ENCODE measurements at places on chromosomes 1 and 21.

- no peak for DNase-seq
Measured at GRCh38 chr1:50371749-50372148, 51.5 kb downstream of the DMRTA2 start.

- DNase-seq = peak; percentile 42
Measured at GRCh38 chr1:158998781-158999161, 10.9 kb upstream of the IFI16 start.

DNA sequence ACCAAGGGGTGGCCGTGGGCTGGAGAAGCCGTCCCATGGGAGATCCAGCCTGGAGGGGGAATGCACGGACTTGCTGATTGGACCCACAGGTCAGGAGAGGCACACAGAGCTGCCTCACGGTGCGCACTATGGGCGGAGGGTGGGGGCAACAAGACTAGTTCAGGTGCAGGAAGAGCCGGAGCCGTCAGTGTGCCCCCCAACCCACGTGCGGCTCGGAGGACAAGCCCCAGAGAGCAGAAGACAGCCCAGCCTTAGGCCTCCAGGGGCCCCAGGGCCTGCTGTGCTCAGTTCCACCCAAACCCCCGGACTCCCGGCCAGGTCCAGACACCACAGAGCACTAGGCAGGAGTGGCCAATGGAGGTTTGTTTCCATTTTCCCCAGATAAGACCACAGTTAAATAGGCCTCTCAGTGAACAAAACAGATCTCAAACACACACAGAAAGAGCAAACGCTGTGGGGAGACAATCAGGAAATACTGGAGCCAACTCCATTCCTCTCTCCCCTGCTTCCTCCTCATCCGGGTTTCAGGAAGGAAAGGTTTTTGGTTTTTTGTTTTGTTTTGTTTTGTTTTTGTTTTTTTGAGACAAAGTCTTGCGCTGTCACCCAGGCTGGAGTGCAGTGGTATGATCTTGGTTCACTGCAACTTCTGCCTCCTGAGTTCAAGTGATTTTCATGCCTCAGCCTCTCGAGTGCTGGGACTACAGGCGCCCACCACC, 84.2 kb downstream of the ADSS2 start:
- no peak for DNase-seq

DNA sequence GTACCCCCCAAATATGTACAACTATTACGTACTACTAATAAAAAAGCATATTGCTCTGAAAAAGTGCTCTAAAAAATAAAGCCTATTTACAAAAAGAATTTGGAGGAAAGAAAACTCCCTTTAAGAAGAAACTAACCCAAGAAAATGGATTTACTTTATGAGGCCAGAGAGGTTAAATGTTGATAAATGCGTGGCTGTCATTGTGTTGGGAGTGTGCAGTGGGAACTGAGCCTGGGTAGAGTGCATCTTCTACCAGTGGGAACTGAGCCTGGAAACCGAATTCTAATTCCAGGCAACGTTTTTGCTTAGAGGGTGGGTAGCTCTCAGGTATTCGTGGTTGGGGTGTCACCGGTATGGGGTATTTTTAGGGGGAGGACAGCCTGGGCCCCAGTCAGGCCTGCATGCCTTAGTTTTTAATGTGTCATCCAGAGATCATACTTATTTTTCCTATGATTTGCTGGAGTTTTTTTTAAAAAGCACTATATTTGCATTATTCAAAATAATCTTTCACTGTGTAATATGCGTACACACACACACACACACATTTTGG, 24.1 kb upstream of the RNF187 start:
- DNase-seq = no peak

DNA sequence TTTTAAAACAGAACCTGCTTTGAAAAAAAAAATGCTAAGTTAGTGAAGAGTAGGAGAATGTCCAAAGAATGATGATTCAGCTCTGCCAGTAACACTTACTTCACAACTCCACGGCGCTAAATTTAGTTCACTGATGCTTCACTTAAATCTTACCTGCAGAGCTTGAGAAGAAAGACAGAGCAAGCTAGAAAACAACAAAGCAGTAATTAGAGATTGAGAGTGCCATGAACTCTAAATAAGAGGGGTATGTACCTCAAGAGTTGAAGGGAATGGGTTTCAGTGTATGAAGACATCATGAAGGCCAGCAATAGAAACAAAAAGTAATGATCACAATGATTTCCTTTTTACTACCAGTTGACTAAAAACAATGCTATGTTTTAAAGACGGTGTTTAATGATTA, 32.8 kb downstream of the EPRS1 start:
- DNase-seq = peak; percentile 28

GRCh38 chr21:45407629-45408247, 2.8 kb downstream of the COL18A1 start:
- no peak for DNase-seq

GRCh38 chr1:41914516-41914915, 4.2 kb downstream of the HIVEP3 start:
- DNase-seq = no peak

GRCh38 chr1:200861937-200862647, 10.7 kb upstream of the GPR25 start:
- no peak for DNase-seq

- no peak for DNase-seq
Measured at GRCh38 chr1:12186679-12186985, 19.8 kb downstream of the TNFRSF1B start.

DNA sequence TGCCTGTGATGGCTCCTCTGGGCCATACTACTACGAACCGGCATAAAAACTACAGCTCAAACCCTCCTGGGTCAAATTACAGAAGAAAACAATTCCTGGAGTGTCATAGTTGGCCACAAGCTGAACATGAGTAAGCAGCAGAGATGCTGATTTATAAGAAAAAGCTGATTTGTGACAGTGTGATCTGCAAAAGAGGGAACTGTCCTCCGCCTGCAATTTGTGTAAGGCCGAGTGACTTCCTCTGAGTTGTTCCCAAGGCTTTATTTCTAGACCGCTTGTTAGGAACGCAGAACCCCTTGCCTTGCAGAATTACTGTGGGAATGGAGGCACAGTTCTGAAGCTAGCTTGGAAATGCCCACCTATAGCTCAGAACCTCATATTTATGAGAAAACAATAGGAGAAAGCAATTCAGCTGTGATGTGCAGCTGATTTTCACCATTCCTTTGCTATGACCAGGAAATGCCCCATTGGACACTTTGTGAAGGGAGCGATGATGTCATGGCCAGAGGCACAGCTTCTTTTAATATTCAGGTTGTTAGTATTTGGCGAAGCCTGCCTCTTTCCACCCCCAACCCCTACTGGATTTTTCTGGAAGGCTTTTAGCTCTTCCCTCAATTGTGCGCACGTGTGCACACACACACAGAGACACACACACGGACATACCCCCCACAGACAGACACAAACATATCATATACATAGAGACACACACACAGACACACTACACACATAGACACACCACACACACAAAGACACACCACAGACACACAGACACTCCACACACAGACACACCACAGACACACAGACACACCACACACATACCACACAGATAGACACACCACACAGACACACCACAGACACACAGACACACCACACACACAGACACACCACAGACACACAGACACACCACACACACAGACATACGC, 47.6 kb downstream of the IER5 start:
- DNase-seq = peak; percentile 74

DNA sequence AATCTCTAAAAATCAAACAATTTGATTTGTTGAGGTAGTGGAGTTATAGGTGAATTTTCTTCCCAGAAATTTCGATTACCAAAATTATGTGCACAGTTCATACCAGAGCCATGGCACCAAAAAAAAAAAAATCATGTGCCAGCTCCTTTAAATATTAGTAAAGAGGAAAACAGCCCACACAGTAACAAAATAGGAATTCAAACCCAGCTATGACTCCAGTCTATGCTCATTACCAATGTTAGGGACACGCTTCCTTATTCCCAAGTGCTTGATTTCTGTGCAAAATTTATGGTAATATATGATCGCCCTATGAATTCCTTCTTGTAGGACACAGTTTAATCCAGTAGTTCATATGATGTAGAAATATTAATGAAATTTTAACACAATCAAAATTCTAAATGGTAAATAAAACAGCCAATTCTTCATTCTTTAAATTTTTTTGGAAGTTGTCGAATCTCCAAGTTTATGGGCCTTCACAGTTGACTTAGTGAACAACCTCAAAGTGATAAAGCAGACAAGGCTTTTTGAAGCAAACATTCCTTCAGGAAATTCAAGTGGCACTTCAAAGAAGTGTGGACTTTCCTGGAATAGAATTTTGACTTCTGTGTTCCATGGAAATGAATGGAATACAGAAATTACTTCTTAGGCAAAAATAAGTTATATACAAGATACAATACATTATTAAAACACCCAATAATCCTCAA, 1.9 kb downstream of the TOR1AIP2 start:
- DNase-seq = no peak

GRCh38 chr1:24498589-24498988, 4.0 kb upstream of the RCAN3 start:
- DNase-seq = no peak

- no peak for DNase-seq
Measured at GRCh38 chr1:62314454-62315350, 4.5 kb downstream of the KANK4 start.

DNA sequence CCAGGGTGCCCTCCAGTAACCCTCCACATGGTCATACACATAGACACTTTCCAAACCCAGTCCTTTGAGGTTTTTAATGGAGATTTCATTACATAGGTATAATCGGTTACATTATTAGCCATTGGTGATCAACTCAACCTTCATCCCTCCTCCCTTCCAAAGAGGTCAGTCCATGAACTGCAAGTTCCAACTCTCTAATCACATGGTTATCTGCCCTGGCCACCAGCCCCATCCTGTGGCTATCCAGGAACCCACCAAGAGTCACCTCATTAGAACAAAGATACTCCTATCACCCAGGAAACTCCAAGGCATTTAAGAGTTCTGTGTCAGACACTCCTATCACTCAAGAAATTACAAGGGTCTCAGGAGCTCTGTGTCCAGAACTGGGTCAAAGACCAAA, 12.2 kb downstream of the ATP1A4 start:
- no peak for DNase-seq

DNA sequence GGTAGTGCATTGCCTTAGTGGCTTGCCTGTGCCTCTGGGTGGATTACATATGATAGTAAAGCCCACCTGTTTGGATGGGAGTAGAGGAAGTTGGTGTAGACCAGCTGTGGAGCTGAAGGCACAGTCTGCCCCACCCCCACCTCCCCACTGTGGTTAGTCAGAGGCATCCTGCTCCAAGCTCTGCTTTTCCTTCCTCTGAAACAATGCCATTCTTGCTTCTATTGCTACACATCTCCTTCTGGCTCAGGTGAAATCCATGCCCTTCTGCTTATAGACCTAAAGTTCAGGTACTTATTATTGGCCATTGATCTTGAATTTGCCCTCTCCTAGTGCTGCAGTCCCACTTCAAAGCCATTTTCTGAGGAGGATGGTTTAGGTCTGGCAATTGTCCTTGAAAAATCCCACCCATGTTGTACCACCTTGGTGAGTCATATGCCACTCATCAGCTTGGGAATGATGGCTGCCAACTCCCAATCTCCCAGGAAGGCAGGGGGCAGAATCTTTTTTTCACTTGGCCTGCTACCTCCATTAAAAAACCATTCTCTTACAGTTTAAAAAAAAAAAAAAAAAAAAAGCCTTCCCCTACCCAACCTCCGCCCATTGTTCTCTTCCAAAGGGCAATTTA, 6.7 kb upstream of the TXLNA start:
- no peak for DNase-seq

DNA sequence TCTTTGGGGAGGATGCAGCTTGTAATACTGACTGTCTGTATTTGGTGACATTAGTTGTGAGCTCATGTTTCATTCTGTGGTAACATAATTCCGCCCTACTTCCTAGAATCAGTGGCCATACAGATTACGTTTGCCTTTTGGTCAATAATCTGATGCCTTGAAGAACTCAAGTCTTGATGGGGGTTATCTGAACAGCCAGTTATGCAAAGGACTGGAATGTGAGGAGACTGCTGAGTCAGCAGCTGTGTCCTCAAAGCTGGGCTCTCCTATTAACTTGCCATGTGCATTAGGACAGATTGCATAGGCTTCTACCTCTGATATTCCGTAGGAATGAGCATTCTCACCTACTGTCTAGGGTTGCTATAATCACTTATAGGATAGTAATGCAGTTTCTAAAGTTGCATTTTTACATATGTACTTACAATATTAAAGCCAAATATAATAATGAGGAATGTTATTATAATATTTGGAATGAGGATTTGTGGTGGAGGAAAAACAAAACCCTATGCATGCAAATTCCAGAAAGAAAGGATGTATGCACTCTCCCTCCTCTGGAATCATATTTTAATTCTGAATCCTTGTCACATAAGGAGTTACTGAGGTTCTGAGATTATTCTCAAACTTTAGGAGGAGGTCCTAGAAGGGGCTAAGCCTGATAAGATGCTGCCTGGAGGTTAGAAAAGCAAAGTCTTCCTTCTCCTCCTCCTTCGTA, 116.0 kb downstream of the NOS1AP start:
- no peak for DNase-seq

DNA sequence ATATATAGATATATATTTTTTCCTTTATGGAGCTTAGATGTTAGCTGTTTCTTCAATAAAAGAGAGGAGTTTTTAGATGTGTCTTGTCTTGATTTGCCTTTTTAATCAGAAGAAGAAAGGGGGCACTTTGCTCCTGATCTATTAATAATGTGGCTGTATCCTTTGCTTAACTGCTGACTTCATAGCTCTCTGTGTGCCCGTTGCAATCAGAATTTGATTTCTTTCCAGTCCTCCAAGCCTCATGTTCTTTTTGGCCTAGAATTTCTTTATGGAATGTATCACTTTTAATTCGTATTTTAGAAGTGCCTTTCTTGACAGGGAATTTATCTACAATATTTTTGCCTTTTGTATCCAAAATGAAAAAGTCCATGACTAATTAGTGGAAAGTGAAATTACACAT, 85.3 kb downstream of the C1orf21 start:
- no peak for DNase-seq

DNA sequence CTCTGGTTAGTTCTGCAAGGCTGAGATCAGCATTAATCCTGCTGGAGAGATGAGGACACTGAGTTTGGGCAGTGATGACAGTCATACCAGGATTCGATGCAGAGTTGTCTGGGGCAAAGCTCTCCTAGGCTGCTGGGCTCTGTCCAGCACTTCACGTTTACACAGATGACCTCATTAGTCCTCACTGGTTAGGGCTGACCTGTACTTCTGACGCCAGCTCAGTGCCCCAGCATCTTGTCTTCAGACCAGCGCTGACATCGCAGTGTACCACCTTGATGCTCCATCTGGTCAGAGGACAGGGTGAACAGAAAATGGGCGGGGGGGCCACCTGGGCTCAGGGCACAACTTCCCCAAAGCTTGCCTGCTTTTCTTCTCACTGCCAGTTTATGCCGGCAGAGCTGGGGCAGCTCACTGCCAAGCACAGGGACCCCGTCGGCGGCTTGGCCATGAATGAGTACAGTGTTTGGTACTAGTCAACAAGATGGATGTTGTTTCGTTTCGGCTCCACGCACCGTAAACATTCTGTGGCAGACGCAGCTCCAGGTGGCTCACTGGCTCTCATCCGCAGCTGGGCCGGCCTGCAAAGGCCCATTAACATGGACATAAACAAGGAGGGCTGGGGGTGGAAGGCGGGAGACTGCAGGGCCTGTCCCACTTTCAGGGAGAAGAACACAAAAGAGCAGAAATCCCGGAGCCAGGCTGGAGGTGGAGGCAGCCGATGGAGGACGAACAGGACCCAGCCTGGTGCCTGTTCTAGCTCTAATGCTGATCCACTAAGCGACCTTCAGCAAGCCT, 118.7 kb downstream of the GLIS1 start:
- DNase-seq = no peak
